ENCODE measurements at places on chromosomes 7 and 10.

DNA sequence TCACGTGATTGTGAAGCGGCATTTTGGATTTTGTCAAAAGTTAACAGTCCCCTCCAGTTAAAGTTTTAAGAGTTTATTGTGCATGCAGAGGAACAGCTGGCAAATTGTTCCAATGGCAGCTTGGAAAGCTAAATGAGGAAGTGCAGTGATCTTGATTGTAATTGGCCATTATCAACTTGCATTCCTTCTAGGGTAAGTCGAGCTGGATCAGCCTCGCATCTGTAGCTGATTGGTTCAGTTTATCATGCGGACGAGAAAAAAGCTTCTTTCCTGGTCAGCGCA is 566 bp downstream of the ZNF789 start:
- no peak for DNase-seq

DNA sequence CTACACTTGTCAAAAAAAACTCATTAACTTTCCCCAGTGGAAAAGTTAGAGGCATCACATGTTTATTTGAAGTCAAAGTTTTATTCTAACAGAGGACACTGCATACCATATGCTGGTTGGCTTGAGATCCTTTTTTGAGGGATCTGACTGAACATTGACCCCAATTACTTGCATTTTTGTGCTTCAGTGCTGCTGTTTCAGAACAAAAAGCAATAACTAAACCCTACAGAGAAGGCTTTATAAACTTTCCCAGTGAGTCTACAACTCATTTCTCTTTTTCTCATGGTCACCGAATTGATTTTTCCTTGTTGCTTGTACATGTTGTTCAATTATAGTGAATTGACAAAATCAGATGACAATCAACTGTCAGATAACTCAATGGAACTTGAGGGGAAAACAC is 69.3 kb upstream of the PHYHIPL start:
- no peak for DNase-seq

GRCh38 chr7:140877249-140877524 is 47.5 kb downstream of the BRAF start:
- DNase-seq = no peak

- no peak for DNase-seq
Measured at GRCh38 chr10:50410066-50410811, 158.9 kb upstream of the ASAH2 start.

DNA sequence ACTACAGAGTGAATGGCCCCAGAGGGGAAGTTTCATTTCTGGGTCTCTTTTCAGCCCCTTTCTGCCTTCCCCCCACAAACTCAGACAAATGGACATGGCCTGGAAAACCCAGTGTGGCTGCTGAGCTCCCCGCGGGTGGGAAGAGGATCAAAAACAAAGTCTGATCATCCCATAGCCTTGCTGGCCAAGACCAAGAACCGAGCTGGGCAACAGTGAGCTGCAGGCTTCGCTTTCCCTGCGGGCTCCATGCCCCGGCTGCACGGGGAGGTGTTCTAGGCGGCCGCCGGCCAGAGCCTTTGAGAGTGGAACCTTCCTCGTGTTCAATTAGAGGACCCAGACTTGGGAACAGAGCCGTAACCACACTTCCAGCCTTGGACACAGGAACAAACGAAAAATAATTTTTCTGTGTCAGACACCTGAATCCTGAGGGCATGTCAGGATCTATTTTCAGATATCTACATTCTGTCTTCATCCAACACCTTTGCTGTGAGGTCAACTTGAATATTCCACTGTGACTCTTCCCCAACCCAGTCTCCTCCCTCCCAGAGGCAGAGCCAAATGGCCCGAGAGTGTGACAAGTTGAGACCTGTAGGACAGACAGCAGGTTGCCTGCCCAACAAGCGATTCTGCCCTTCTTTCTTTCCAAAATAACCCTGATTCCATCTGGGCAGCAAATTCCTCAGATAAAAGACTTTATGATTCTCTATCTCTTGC is 26.0 kb downstream of the WDR86 start:
- DNase-seq = no peak

- DNase-seq = no peak
Measured at GRCh38 chr10:3584926-3585784, 199.9 kb downstream of the KLF6 start.

DNA sequence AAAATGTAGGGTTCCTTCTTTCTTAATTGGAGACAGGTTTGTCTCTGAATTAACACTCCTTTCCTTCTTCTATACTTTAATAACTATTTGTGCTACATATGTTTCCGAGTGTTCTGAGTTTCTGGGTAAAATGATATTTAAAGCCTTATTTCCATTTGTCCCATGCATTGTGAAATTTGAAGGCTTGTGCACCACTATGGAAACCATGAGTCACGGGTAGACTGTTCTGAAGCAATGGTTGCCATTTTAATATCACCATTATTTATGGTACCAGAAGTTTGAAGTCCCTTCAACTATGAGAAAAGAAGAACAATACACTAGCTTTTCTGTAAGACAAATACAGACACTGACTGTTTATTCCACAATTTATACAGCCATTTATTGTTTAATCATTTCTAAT is 44.7 kb upstream of the ZEB1 start:
- DNase-seq = no peak

- no peak for DNase-seq
Measured at GRCh38 chr7:155342313-155342712, 44.6 kb downstream of the INSIG1 start.

DNA sequence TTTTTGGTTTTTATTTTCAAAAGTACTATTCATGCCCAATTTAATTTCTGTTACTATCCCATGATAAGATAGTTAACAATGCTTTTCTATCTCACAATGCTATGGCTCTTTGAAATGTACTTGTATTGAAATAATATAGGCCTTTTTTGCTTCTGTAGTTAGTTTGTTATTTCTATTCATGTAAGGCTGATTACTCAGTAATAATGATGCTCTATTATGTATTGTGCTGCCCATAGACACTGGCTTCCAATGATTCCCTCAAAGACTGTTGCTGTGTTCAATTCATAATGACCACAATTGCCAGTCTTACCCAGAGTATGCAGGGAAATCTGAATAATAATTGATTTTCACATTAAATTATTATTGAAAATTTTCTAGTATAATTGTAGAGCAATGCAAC is 155.5 kb upstream of the POT1 start:
- DNase-seq = no peak

DNA sequence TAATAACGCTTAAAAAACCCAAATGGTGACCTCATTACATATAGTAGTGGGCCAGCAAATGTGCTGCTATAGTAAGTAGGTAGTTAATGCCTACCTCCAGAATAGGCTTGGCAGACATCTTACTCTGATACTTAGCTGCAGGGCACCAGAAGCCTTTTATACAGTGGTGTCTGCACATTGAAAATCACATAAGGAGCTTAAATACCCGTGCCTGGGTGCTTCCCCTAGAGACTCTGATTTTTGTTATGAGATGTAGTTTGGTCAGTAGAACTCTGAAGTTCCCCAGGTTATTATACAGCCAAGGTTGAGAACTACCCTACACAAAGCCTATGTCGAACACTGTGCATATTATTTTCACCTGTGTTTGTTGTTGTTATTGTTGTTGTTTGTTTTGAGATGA is 47.2 kb downstream of the ANKIB1 start:
- DNase-seq = no peak

GRCh38 chr10:78968300-78968942 is 100.3 kb upstream of the ZMIZ1 start:
- no peak for DNase-seq

DNA sequence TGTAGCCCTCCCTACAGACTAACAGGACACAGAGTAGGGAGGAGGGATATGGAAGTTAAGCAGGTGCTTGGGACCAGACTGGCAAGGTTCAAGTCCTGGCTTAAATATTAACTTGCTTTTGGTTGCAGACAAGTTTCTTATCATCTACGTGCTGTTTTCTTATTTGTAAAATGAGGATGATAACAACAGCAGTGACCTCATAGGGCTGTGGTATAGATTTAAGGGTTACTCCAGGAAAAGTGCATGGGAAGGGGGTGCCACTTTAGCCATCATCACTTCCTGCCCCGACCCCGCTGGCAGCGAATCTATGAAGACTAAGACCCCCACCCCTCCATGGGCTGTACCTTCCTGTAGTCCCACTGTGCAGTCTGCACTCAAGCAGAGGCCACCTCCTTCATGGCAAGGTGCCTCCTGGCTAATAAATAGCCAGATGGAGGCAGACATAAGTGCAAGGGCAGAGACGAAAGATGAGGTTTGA is 250.2 kb downstream of the COBL start:
- DNase-seq = no peak

- no peak for DNase-seq
Measured at GRCh38 chr7:84249656-84250055, 55.1 kb upstream of the SEMA3A start.

- DNase-seq = no peak
Measured at GRCh38 chr7:126845331-126845730, 407.4 kb downstream of the GRM8 start.

- no peak for DNase-seq
Measured at GRCh38 chr7:19919261-19920095, 146.1 kb upstream of the TMEM196 start.

- peak; percentile 71 for DNase-seq
Measured at GRCh38 chr10:36725581-36726520, 399.5 kb upstream of the ANKRD30A start.

DNA sequence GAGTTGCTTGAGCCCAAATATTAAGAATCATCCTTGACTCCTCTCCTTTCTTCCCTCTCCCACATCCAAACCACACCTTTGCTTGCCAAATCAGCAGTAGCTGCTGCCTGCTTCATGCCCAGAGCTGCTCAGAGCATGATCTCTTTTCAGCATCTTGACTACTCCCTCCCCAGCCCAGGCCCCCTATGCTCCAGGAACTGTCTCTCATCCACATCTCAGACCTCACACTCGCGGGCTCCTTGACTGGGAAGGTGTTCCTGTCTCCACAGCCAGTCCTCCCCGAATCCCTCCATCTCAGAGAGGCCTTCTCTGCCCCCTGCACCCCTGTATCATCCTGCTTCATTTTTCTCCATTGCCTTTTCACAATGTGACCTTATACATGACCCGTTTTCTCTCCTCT is 157.0 kb downstream of the DNAJB6 start:
- peak; percentile 22 for DNase-seq

- no peak for DNase-seq
Measured at GRCh38 chr10:9615189-9615588, 1402.5 kb upstream of the CELF2 start.

DNA sequence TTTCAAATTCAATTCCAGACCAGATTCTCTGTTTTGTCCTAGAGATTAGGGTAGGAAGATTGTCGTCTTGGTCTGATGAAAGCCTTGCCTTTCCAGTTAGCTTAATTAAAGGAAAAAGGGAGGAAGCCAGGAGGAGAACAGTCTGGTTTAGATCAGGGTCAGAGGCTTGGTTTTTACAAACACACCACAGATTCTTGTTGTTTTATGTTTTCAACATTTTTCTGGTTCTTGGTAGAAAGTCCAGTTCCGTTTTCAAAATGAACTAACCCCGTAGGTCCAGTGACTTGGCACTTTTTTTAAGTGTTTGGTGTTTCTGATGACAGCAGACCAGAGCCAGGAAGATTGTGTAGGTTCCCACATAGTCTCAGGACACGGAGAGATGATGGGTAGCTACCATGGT is 167.1 kb upstream of the INHBA start:
- DNase-seq = no peak

GRCh38 chr10:9024210-9024609 is 969.7 kb downstream of the GATA3 start:
- no peak for DNase-seq

DNA sequence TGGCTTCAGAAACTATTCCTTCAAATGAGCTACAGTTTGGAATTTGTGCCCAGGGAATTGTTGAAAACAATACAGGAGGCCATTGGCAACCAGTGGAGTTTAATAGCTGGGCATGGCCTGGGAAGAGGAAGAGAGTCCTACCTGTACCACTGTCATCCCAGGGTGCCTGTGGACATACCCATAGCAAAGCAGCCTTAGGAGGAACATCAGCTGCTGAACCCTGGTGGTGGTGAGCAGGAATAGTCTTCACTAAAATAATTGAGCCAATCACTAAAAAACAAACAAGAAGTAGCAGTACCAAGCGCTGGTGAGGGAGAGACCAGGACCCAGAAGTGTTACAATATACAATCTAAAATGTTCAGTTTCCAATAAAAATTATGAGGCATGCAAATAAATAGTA is 14.5 kb downstream of the IGFBP1 start:
- DNase-seq = no peak

GRCh38 chr7:123204206-123204835 is 4.6 kb upstream of the SLC13A1 start:
- no peak for DNase-seq

- DNase-seq = no peak
Measured at GRCh38 chr7:41640487-41640886, 62.4 kb downstream of the INHBA start.

GRCh38 chr10:44965651-44966097 is 6.1 kb downstream of the RASSF4 start:
- DNase-seq = peak; percentile 34

DNA sequence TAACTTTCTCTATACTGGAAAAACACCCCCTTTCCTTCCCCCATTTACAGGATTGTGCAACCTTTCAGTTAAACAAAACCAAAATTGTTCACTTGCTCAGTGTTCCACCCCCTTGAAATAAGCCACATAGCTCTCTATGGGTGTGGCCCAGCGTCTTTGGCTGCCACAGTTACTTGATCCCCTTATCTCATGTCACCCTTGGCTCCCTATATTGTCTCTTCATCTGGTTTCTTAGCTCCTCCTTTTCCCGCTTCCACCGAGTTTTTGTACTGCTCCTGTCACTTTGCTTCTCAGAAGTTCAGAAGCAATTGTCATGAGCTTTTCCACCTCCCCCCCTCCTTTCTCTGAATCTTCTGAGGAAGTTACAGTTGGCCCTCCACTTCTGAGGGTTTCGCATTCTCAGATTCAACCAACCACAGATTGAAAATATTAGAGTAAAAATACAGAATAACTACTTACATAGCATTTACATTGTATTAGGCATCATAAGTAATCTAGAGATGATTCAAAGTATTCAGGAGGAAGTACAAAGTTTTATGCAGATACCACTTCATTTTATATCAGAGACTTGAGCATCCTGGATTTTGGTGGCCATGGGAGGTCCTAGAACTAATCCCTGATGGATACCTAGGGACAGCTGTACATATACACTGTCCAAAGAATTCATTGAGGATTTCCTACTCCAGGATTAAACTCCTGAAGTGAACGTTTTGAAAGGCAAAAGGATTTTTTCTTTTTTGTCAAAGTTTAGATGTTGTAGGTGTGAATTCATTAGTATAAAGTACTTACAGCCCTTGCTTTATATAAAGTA is 60.4 kb downstream of the ADD3 start:
- peak; percentile 49 for DNase-seq

- DNase-seq = no peak
Measured at GRCh38 chr10:113305871-113306270, 247.0 kb upstream of the HABP2 start.

DNA sequence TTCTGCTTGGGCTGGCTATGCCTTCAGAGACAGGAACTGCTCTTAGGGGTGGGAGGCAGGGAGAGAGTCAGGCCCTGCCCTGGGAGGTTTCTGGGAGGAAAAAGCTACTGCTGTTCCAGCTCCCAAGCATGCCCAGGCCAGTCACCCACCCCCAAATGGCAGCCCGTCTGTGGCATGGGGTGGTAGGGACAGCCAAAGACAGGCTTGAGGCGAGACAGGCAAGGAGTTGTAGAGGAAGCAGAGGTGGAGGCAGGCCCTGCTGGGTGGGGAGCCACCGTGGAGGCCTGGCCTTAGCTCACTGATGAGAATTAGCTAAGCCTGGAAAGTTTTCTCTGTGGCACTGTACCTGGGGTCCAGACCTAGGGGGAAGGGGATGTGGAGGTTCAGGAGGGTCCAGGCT is 6.6 kb upstream of the SAMD8 start:
- no peak for DNase-seq

- no peak for DNase-seq
Measured at GRCh38 chr7:127962589-127963361, 68.5 kb downstream of the LRRC4 start.

Data from ecto neural progenitor cell (in vitro differentiated cells).